ENCODE measurements at places on chromosomes 3 and 15.

DNA sequence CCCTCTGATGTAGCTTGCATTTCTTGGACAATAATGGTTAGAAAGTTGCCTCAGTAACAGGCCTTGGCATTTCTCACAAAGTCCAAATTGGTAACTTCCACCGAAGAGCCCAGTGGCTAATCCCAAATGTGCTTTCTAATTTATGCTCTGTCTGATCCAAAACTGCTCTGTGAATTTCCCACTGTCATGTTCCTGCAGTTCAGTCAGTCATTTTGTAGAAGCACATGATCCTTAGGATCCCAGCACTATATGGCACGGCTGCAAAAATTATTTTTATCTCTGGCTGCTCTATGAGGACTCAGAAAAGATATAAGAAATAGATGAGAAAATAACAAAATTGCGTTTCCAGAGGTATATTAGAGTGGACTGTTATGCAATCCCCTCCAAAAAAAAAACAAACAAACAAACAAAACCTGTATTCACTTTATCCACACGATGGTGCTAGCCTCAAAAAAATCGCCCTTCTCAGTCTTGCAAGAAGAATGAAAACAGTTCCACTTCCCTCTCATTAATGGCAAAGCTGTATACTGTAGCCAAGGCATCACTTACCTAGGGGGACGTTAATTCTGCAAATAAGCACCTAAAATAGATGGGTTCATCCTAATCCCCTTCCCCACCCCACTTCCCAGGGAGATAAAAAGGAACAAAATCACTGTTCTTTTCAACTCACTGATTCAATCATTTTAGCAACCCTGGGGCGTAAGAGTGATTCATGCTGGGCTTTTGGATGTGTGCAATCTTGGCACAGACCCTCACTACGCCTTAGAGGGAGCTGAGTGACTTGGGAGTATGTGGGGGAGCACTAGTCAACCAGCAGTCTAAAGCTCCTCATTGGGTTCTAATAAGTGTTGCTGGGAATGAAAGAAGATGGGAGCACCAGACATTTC is 61.3 kb downstream of the TMCO5A start:
- DNase-seq, result peak; percentile 19

DNA sequence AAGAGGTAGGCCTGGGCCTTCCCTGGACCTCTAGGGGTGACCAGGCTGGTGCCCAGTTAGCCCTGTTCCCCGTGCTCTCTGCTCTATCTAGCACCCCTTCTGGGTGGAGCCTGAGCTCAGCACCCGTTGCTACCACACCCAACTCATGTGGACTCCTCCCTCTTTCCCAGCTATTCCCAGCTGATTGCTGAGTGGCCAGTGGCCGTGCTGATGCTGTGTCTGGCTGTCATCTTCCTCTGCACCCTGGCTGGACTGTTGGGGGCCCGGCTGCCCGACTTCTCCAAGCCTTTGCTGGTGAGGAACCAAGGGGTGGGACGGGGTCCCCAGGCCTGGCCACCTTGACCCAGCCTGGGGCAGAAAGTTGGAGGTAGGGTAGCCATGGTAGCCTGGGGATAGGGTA is 6.2 kb downstream of the DISP2 start:
- DNase-seq, result no peak

DNA sequence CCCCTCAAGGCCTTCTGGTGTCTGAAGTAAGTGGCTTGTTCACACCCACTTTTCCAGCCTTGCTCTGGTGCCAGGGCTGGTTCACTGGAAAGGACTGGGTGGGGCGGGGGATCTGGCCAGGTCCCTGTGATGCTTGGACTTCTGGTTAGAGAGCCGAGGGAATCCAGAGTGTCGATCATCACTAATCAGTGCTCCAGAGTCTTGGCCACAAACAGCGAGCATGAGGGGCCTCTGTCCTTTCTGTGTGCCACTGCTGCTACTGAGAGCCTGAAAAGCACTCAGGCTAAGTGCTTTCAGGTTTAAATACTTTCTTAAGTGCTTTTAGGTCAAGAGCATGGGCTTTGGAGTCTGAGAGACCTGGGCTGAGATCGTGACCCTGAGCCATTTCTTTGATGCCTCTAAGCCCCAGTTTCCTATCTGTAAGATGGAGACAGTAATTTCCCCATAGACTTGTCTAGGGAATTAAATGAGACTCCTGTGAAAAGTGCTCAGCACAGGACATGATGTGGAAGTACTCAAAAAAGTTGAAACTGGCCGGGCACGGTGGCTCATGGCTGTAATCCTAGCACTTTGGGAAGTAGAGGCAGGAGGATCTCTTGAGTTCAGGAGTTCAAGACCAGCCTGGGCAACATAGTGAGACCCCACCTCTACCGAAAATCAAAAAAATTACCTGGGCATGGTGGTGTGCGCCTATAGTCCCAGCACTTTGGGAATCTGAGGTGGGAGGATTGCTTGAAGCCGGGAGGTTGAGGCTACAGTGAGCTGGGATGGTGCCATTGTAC is 53.8 kb upstream of the SEC22A start:
- no peak for DNase-seq

DNA sequence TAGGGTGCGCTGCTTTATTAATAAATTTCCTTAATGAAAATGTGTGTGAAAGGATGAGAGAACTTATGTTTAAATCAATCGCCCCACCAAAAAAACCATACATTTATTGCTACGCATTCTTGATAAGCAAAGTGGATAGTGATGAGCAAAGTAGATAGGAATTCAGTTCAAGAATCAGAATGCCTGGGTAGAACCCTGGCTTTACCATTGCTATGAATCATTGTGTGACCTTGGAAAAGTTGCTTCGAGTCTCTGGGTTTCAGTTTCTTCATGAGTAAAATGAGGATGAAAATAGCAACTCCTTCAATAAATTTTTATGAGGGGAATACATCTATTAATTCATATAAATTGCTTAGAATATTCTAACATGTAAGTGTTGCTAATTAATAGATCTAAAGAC is 2.6 kb upstream of the ALCAM start:
- no peak for DNase-seq

GRCh38 chr3:21356402-21356801 is 394.6 kb downstream of the ZNF385D start:
- DNase-seq, result no peak

DNA sequence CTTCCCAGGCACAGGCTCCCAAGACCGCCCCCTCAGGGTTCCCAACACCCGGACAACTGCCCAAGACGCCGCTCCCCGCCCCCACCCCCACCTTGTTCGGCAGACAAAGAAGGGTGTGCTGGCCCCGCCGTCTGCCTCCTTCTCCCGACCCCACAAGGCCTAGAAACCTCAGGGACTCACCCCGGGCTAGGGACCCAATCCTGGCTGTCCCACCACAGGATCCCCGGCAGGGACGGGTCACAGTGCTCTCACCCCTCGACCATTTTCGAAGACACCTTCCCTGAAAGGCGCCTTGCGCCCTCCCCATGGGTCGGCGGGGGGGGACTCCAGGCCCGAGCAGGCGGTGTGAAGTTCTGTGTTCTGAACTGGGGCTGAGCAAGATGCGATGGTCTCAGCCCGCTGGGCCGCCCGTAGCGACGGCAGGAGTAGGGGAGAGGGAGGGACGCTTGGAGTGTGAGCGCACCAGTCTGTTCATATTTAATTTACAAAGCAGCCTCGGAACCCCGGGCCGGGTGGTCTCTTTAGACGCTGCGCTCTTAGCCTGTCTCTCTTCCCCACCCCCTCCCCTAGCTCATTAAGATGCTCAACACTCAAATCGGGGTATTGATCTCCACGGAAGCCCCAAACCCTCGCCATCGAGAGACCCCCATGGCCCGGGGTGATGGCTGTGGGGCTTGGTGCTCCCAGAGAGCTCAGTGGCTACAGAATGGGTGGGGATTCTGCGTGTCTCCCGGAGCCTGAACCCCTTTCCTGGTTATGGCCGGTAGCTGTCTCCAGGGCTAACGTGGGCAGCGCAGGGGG is 1.4 kb upstream of the ISLR2 start:
- no peak for DNase-seq

GRCh38 chr15:87566236-87566635 is 690.3 kb downstream of the NTRK3 start:
- DNase-seq, result no peak
